Kidney epithelial cell (primary cell): ENCODE measurements at places on chromosomes 3 and 15. TPM values are rescaled to one million over a fixed set of nuclear protein-coding genes. Genes with fewer than 3 reads are reported as not detected.

CPLX3 gene
- total RNA-seq = not detected in 2 replicates

DNA sequence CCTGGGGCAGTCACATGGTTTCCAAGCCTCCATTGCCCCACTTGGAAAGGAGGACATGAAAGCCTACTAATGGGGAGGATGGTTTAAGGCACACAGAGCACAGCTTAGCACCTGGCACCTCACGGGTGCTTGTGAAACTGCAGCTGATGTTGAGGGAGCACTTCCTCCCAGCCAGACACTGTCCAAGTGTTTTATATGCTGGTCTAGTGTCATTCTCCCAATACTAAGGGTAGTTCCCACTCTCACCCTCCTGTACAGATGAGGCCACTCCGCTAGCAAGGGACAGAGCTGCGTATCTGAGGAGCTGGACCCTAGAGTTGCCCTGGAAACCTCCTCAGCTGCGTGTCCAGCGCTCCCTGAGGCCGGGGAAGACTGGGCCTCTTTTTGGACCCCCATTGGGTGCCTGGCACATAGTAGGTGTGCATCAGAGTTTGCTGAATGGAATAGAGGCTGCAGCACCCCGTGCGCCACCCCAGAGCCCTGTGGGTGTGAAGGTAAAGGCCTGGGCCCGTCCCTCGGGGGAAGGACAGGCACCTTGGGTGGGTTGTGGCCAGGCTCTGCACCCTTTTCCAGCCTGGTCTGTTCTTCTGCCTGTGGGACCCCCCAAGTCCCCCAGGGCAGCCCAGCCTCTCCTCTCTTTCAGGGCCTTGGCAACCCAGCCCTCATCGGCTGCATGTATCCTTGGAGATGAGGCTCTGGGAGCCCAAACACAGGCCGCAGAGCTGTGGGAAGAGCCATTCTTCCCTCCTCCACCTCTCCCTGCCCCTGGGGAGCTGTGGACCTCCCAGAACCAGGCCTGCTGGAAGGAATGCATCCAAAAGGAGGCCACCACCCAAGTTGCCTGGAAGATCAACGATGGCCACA lies 31.3 kb downstream of the DNASE1L3 start:
- DNase-seq = no peak

GRCh38 chr3:118587037-118587741 lies 447.5 kb downstream of the IGSF11 start:
- DNase-seq = no peak

RTP1 gene
- not detected in 2 replicates for total RNA-seq

DNA sequence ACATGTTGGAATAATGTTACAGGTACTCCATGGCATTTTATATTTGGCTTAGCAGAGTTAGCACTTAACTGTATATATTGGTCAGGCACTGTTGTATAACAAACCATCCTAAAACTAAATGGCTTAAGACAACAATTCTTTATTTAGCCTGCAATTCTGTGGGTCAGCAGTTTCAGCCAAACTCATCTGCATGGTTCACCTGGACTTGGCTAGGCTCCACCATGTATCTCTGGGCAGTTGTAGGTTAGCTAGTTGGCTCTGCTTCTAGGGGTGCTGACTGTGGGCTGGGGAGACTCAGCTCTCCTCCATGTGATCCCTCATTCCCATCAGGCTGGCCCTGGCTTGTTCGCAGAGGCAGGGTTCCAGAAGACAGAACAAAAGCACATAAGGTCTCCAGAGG lies 34.4 kb downstream of the RARB start:
- no peak for DNase-seq

DNA sequence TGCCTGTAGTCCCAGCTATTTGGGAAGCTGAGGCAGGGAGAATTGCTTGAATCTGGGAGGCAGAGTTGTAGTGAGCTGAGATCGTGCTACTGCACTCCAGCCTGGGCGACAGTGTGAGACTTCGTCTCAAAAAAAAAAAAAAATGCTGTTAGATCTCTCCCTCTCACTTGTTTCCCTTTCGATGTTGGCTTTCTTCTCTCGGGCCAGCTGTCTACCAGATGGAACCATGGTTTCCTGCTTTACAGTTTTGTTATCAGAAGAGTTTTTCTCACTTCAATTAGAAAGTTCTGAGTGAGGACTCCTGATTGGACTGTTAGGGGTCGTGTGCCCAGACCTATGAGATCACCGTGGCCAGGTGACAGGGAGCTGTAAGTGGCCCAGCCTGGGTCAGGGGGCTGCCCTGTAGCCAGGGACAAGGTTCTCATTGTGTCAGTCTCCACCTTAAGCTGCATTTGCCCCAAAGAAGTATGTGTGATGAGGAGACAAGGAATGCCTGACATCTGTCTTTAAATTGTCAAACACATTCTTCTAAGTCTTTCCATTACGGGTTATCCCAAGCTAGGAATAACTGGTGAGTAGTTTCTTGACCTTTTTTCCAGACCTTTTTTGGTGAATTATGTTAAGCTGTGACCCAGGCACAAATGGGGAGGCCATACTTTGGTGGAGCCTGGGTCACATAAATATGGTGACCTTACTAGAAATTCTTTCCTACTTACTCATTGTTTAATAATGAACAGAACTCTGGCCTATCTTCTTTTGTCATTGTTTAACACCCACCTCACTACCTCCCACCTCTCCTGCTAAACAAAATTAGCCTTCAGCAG lies 25.2 kb downstream of the SNAPC5 start:
- no peak for DNase-seq

DNA sequence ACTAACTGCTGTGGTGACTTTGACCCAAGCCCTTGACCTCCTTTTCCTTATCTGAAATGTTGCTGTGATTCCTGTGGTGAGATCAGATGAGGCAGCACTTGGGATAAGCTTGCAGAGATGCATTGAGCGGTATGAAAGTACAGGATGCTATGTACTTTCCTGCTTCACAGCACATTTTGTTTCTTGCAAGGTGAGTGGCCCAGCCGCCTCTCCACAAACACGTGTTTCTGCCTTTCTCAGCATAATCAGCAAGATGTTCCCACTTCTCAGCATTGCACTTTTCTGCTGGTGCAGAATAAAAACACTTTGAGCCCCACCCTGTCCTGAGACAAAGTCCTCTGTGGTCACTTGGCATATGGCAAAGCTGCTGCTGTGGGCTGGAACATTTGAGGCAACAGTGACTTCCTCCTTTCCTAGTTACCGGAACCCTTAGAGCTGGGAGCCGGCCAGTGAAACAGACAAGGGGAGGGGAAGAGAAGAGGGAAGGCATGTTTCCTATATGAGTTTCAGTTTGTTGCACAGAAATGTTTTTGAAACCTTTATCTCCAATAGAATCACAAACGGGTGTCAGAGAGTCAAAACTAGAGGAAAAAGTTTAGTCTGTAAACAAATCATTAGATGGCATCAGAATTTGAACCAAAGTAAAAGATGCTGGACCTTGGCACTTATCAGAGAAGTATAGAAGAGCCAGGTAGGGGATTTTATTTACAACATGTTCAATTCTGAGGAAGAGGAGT lies 5.0 kb downstream of the NUDT16 start:
- DNase-seq = no peak

DNA sequence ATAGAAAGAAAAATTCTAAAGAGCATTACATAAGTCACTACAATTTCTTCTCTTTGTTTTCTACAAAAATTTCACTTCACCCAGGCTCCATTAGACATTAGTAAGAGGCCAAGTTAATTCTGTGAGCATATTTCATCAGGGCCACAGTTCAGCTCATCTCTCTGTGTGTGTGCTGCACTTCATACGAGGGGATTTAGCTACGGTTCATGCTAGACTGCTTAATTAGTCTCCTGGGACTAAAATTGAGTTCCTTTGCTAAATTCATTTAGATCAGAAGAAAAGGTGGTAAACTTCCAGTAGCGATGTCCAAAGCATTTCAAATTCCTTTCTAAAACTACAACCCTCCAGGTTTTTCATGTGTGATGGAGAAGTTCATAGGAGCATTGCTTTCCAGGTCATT lies 83.1 kb upstream of the SETMAR start:
- no peak for DNase-seq
